ENCODE measurements at places on chromosomes 5 and 9.

DNA sequence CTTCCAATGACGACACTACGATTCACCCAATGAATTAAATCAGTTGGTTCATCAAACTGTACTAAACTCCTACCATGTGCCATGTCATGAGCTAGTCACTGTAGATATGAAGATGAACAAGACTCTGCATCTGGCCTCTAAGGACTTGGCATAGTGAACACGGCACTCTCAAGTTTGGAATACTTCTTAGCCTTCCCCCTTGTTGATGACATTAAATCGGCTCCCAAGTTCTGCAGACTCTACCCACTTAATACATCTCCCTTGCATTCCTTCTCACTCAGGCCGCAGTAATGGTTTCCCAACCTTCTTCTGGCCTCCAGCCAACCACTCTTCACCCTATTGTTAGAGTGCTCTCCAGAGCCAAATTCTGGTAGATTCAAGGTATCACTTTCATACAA, 184.7 kb downstream of the MAPKAP1 start:
- no peak for DNase-seq

DNA sequence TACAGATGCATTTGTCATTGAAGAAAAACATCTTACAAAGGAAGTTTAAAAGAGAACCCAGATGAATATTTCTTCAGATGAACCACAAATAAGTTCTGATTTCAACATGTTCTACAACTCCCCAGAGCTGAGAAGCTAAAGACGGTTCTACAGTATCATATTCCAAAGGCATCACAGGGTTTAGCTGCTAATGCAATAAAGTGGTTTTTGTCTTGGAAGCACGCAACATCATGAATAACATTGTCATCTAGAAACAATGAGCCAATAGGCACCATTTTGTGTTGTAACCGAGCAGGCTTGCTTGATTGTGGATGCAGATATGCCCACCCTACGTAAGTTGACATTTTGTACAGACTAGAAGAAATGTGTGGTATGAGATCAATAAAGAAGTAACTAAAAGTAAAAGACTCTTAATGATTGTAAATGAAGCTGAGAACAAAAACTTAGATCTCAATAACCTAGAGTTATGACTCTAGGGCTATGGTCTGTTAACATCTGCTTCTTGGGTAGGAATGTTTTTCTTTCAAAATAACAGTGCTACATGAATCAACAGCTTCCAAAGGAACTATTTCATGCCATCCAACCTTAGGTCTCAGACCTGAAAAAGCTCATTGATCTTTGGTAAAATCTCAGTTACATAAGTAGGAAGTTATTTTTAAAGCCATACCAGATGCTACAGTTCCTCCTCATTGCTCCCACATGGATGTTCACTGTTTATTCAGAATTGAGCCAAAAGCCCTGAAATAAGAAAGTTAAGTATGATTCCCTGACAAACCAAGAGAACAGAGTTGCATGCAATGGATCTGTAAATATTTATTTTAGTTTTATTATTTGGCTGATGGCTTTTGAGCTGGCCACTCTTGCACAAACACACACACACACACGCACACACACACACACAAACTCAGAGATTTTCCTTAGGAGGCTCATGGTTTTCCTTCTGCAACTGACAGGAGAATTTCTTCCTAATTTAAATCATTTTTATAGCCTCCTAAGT, 118.7 kb upstream of the SLCO6A1 start:
- DNase-seq = no peak

- DNase-seq = no peak
Measured at GRCh38 chr9:35869621-35870216, 482 bp downstream of the OR13J1 start.

- DNase-seq = no peak
Measured at GRCh38 chr5:2203774-2204173, 321.0 kb upstream of the IRX4 start.

- no peak for DNase-seq
Measured at GRCh38 chr5:1294206-1294834, 548 bp downstream of the TERT start.

GRCh38 chr5:102778478-102778877, 23.4 kb downstream of the PAM start:
- DNase-seq = no peak

DNA sequence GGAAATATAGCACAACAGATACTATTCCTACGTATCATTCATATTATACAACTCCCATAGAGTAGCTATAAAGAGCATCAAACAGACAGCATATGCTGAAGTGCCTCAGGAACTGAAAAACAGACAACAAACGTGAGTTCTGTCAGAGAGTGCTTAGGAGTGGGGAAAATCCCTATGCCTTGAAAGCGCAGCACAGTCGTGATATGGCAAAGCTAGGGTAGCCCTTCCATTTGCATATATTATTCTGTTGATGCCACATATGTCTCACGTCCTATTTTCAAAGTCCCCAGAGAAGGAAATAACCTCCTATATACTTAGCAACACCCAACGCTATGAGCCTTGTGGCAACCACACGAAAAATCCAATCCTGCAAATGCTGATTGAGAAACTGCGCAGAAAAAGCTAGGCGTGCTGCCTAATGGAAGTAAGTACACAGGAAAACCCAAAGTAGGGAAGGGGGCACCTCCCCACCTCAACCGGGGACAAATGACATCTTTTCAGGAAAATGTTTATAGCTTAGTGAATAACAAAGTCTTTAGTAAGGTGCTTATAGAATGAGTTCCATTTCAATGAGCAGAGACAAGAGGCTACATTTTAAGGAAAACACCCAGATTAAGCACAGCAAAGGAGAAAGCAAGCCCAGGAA, 105.1 kb downstream of the MED10 start:
- DNase-seq = no peak

DNA sequence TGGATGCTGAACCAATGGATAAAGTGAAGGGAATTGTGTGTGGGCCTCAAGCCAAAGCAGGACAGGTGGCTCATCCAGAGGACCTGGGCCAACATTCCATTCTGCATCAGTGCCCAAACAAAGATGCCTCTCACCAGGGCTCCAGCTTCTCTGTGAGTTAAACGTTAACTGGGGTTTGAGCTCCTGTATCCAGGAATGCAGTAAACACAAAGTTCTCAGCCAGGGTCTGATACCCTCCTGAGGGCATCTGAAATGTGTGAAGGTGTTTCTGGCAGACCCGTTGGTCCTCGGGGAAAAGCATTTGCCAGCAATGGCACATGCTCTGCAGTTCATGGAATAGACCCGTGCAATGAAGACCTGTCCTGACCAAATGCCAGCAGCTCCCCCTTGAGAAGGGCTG, 33.9 kb upstream of the AOPEP start:
- DNase-seq = no peak

DNA sequence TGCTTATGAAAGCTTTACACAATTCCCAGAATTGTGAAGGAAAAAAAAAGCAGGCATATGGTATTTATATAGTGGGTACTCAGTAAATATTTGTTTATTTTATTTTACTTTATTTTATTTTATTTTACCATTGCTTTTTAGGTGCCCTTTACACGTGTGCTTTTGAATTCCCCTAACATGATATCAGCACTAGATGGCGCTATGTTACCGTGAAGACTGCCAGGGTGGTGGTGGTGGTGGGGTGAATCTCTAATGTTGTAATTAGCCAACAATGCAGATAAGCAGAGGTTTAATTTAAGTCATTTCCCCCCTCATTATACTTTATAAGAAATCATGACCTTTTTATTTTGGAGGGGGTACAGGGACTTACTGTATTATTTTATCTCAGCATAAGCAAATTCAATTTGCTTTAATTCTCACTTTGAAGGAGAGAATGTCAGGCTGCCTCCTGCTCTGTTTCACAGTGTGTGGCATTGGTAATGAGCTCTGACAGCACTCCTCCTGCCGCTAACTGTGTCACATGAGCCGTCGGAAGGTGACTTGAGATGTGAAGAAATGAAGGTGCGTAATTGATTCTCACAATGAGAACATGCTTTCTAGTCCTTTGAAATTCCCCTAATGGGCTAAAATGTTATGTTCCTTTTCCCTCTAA, 165.6 kb downstream of the YTHDC2 start:
- no peak for DNase-seq

DNA sequence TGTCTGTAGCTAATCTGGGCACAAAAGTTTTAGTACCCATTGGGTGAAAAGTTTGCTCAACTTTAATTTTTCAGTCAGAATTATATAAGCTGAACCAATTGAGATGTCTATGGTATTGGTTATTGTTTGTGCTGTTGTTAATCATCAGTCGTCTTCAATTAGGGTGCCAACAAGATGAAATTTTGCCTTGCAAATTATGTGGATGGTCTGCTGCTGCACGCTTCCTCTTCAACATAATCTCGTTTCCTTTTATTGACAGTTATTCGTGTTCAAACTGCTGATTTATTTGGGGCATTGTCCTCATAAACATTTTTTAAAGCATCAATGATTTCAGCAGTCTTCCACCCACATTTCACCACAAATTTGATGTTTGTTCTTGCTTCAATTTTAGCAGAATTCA, 194.0 kb downstream of the HTR1A start:
- no peak for DNase-seq

GRCh38 chr5:171484460-171484899, 65.0 kb downstream of the FGF18 start:
- DNase-seq = peak; percentile 26

DNA sequence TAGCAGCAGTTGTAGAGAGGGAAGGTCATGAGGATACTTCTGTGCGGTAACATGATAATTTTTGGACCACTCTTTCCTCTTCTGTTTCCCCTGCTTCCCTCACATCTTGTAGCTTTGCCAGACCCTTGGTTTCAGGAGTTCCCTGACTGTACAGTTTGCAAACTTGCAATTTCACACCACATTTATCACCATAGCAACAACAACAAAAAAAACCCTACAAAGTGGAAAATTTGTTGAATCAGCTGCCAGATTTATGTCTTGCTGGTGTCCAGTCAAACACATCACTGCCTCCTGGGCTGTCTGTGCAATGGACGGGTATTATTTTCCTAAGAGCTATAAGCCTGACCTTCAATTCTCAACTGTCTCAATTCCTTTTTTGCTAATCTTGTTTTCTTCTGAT, 751.6 kb downstream of the TLR4 start:
- no peak for DNase-seq

DNA sequence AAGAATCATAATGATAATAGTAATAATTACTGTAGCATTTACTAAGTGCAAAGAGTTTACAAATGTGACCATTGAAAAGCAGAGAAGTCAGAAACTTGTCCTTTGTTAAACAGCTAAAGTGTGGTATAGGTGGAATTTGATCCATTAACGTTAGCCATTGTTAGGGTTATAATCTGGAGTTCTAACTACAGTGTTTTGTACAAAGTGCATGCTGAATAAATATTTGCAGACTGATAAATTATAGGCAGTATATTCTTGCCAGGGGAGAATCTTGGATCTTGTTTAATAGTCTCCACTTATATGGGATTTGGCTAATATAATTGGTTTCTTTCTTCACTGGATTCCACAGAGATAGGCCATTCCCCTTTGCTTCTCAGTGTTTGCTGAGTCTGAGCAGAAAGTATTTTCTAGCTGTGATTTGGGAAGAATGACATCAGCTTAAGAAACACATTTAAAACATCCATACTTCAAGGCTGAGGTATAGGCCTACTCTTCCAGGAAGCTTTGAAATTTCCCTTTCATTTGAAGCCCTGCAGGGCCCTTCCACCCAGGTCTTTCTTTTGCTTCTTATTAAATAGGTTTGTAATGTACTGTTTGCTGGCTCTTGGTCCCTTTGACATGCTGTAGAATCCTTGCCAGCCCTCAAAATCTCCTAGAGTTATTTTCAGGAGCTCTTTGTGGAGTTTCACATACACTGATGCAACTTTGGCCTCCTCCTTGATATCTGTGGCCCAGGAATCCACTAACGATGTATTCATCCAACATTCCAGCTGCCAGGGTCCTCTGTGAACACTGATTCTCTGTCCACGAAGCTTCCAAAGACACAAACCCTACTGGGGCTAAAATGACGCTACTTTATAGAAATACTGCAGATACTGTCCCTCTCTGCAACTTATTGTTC, 51.4 kb downstream of the ATP10B start:
- DNase-seq = no peak

DNA sequence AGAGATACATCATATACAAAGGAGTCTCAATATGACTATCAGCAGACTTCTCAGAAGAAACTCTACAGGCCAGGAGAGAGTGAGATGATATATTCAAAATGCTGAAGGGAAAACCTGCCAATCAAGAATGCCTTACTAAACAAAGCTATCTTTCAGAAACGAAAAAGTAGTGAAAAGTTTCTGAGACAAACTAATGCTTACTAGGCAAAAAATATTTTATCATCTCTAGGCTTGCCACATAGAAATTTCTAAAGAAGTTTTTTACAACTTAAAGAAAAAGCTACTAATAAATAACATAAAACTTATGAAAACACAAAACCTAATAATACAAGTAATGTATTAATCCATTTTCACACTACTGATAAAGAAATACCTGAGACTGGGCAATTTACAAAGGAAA, 59.9 kb upstream of the SPEF2 start:
- DNase-seq = no peak

GRCh38 chr9:1369297-1369696, 319.1 kb downstream of the DMRT2 start:
- DNase-seq = no peak

DNA sequence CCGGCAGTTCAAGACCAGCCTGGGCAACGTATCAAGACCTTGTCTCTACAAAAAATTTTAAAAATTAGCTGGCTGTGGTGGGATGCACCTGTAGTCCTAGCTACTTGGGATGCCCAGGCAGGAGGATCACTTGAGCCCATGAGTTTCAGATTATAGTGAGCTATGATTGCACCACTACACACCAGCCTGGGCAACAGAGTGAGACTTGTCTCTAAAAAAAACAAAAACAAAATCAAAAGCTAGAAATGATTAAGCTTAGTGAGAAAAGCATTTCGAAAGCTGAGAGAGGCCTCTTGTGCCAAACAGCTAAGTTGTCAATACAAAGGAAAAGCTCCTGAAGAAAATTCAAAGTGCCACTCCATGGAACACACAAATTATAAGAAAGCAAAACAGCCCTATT, 4.8 kb downstream of the FAM151B start:
- DNase-seq = no peak

GRCh38 chr9:27472195-27472594, 51.9 kb upstream of the IFNK start:
- no peak for DNase-seq

GRCh38 chr5:124128867-124129266, 616.9 kb downstream of the CSNK1G3 start:
- no peak for DNase-seq

GRCh38 chr9:72274916-72275315, 90.1 kb downstream of the ZFAND5 start:
- DNase-seq = no peak

DNA sequence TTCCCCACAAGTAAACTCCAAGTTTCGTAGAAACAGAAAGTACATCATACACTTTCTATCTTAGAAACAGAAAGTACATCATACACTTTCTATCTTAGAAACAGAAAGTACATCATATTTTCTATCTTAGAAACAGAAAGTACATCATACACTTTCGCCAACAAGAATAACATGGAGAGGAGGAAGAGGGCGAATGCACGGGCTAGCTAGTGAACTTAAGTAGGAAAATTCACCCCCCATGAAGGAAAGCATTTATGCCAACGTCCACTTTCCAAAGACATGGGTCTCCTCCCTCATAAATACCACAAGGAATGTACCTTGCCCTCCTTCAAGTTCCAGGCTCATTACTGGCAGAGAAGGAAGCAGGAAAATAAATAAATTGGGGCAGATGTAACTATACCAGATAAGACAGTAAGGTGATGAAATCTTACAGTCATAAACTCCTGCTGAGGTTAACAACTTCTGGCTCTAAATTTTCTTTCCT, 64.7 kb downstream of the FRMD3 start:
- no peak for DNase-seq

- no peak for DNase-seq
Measured at GRCh38 chr5:151660616-151661495, 25.9 kb downstream of the SPARC start.
